Cardiac septum (tissue), 1 donor: ENCODE measurements at places on chromosomes 11 and 22. TPM values are rescaled to one million over a fixed set of nuclear protein-coding genes. Genes with fewer than 3 reads are reported as not detected.

The C11orf16 gene
- not detected for total RNA-seq

- DNase-seq: no peak
Observed at GRCh38 chr22:32044477-32044876, 1.4 kb downstream of the SLC5A1 start.

DNA sequence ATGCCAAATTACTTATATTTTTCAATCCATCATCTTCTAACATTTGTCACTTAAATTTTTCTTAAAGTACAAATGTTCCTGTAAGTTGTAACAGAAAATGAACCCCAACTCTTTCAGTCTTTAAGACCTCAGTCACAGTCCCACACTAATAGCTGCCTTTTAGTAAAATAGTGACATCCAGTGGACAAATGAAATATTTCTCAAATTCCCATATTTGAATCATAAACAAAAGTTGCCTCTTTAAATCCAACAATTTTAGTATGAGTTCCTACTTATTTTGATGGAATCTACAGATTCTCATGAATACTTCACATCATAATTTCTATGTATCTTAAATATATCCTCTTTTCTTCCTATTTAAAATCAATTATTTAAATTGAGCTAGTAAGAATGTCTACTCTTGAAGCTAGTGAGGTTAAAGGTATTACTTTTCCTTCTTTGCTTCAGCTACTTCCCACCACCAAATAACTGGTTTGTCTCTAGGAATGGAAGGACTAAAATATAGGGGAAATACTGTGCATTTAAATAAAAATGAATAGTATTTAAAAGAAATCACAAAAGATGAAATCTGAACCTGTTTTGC, 9.2 kb downstream of the LIN7C start:
- DNase-seq: no peak

- peak; percentile 17 for DNase-seq
Observed at GRCh38 chr11:61340979-61341378, 8.0 kb downstream of the TKFC start.

- peak; percentile 68 for DNase-seq
Observed at GRCh38 chr11:65852508-65853245, 5.3 kb downstream of the CFL1 start.
